NCI-H2081 (cell line): ENCODE measurements at places on chromosomes 6 and 20.
A peak's percentile ranks its signal among the peaks of the same experiment; 100 is the strongest.

DNA sequence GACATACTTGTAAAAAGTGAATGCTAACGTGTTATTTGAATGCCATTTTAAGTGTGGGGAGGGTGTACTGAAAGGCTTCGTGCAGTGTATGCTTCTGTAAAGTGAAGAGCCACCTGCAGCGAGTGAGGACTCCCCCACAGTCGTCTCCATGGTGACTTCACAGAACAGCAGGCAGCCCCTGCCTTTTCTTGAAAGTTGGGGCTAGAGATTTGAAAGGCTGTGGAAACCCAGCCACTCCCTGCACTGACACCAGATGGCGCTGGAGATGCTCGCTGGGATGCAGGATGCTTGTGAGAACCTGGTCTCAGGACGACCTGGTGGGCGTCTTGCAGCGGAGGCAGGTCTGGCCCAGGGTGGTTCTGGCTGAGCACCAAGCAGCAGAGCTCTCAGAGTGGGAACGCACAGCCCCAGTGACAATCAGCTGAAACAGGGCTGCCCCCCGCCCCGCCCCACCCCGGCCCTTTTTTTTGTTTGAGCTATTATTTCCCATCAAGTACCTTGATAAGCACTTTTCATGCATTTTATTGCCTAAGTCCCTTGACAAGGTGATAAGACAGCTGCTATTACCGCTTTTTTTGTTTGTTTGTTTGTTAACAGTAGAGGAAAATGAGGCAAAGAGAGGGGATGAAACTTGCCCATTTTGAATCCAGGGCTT lies 150.3 kb downstream of the SYCP2 start:
- peak; percentile 28 for DNase-seq

GRCh38 chr6:167746975-167747374 lies 79.7 kb upstream of the AFDN start:
- no peak for DNase-seq

- peak; percentile 96 for DNase-seq
Measured at GRCh38 chr6:131642987-131643611, 6.0 kb downstream of the ENPP3 start.

- DNase-seq: peak; percentile 71
Measured at GRCh38 chr6:106339334-106340029, 13.9 kb upstream of the ATG5 start.

- DNase-seq: no peak
Measured at GRCh38 chr20:61161726-61162390, 90.2 kb upstream of the CDH4 start.

DNA sequence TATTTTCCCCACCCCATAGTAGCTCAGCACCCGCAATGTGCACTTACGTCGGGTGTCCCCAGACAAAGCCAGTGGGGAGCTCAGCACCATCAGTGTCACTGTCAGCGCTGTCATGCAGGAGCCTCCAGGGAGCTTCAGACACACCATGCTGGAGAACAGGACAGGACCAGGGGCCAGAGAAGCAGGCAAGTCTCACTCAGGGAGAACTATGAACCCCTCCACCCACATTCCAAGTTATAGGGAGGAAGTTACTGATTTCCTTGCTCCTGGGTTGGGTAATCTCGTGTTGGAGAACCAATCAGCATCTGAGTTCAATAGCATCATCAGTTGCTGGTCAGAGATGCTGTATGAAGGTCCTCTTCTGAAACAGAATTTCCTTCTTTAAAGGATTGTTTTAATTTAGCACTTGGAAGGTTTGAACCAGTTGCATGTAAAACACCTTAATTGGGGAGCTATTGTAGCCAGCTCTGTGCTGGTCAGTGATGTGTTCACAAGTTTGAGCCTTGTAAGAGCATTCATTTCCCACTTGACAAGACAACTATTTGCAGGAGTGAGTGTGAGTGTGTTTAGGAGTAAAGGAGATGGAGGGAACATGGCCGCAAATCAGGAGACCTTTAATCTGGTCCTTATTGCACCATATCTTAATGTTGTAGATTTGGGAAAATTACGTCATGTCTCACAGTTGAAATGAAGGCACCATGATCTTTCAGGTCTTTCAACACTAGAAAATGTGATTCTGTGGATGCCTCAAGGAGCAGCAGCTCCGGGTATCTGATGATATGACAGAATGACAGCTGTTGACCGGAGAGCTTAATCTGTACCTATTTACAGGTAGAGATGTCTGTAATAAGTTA lies at the start of gene HLA-DRB1:
Gene HLA-DRB1 (minus strand): TSS at position 253 of the 854 bp plus-strand sequence. CDS start 106 bp downstream, at position 147.
- no peak for DNase-seq

GRCh38 chr20:20426655-20426907 lies 58.7 kb downstream of the INSM1 start:
- no peak for DNase-seq

GRCh38 chr20:64047968-64048401 lies 1.5 kb downstream of the SOX18 start:
- no peak for DNase-seq

GRCh38 chr6:169234634-169235033 lies 19.0 kb downstream of the THBS2 start:
- no peak for DNase-seq

GRCh38 chr6:55964136-55964535 lies 88.7 kb upstream of the BMP5 start:
- no peak for DNase-seq

DNA sequence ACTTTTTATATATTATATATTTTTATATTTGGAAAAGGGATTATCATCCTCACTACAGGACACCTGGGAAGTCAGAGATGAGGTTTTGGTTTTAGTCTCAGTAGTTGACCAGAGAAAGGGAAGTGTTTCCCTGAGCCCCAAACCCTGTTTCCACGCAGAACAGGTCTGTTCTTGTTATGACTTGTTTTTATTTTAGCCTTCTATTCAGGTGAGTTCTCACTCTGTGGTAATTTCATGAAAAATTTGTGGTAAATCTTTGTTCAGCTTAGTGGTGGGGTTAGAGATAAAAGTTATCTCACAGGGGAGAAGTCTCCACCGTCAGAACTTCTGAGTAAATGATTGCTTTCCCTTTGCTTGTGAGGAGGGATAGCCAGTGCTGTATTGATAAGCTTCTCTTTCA lies 224.9 kb downstream of the FARS2 start:
- no peak for DNase-seq

GRCh38 chr6:158807515-158808441 lies 11.4 kb downstream of the EZR start:
- no peak for DNase-seq

DNA sequence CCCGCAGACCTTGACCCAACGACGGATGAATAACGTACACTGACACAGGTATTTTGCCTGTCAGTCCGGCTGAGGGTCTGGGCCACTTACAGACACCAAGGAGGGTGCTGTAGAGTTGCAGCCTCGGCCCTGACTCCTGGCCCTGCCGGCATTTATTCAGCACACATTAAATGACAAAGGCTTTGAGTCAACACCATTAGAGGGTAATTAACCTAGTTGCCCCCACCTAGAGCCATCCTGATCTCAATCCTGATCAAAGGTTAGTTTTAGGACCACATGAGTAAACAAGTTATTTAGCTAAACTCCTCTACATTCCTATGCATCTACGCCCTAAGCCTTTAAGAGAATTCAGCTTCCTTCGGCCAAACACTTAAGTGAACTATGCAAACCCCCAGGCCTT lies 11.9 kb upstream of the PM20D2 start:
- DNase-seq: no peak

GRCh38 chr6:6856538-6857523 lies 250.9 kb upstream of the RREB1 start:
- no peak for DNase-seq

GRCh38 chr20:57465943-57466342 lies 59.0 kb downstream of the CTCFL start:
- no peak for DNase-seq

DNA sequence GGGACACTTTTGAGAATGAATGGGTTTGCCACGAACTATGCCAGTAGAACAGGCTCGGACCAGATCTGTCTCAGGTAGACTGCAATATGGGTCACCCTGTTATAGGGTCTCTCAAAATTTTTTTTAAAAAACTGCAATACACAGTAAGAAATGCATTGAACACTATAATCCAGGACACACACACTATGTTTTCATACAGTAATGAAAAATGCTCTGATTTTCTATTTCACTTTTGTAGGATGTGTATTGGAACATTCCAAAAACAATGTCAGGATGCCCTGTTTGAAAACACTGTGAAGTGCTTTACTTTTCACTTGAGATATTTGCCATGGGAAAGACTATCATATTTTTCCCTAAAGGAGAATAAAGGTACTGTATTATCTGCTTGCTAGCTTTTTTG lies 25.1 kb downstream of the PARD6B start:
- no peak for DNase-seq

DNA sequence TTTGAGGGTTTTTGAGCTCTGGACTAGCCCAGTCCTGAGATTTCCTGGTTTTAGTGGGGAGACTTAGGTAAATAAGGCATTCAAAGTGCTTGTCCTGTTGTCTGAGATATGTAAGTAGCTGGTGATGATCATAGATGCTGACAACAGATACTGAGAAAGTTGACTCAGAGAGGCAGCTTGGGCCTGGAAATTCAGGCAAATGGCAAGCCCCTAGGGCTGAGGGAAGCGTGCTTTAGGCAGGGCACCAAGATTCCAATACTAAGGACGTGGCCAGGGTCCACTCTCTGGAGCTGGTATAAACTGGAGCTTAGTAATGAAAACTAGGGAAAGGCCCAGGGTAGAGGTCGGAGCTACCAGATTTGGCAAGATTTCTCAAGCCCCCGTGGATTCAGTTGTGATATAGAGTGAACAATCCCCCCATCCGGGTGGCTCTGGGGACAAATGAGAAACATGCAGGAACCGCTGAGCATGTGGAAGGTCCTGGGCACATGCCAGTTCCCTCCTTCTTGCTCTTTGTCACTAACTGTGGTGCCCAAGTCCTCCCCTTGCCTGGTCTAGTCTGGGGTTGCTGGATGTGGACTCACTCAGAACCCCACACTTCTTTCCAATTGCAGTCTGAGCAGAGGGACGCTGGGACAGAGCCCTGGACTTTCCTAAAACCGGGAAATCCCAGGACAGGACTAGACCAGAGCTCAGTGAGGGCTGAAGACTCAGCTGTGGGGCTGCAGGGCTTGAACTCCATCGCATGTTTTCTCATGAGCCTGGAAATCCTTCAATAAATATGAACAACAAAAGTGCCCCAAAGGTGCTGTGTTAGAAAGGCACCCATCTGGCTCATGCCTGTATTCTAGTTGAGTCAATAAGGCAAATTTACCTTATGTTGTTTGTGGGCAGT lies 10.3 kb downstream of the SLC22A3 start:
- DNase-seq: no peak

DNA sequence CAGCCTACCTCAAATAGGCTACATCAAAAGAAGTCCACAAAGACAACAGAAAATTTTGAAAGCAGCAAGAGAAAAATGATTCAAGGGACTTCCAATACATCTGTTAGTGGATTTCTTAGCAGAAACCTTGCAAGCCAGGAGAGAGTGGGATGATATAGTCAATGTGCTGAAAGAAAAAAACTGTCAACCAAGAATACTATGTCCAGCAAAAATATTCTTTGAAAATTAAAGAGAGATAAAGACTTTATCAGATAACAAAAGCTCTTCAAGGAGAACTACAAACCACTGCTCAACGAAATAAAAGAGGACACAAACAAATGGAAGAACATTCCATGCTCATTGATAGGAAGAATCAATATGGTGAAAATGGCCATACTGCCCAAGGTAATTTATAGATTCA lies 34.0 kb downstream of the MCHR2 start:
- DNase-seq: no peak

- DNase-seq: no peak
Measured at GRCh38 chr6:128508588-128509296, 11.7 kb downstream of the PTPRK start.

DNA sequence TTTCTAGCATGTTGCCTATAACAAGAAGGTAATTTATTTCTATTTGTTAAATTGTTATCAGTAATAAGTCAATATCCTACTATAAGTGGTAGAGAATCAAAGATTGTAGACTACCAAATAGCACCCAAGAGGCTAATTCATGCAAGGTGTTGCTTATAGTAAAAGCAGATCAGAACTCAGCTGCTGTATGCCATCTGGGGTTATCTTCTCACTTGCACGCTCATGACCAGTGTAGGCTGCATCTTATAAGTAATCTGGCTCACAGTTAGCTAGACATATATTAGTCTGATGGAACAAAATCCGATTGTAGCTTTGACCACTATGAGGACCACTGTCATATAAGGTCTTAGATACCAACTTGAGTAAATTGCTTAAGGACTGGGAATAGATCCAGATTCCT lies 17.0 kb downstream of the TOP1 start:
- no peak for DNase-seq

DNA sequence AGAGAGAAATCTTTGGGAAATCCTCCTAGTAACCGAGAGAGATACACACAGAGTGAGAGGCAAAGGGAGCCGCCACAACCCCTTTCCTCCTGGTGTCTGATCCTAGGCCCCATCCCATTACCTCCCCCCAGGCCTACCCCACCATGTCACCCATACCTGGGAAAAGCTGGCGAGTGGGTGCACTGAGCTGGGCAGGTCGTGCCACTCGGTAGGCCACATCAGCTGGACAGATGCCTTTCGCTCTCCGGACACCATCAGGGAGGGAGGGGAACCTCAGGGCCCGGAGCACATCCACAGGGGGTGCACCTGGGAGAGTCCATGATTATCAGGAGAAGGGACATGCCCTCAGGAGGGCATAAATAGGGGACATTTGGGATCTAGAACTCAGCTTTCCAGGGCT lies 3.1 kb downstream of the COL11A2 start:
- no peak for DNase-seq

GRCh38 chr6:151001387-151002056 lies 136.0 kb downstream of the MTHFD1L start:
- no peak for DNase-seq

DNA sequence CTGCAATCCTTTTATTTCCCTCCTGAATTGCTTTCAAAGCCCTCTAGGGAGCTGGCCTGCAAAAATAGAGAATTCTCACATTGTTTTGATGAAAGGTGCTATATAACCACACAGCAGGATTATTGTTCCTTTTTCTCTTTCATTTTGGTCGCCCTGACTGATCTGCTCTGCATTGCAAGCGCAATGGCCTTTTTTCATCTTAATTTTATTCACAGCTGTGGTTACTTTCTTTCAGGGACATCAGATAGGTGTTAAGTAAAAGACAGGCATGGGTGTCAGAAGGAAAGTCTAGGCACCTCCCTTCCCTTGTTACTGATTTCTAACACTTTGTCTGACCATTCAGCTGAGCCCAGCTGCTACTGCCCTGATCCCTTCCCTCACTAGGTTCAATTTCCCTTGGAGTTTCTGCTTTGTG lies 850.5 kb upstream of the MAP3K7 start:
- no peak for DNase-seq

DNA sequence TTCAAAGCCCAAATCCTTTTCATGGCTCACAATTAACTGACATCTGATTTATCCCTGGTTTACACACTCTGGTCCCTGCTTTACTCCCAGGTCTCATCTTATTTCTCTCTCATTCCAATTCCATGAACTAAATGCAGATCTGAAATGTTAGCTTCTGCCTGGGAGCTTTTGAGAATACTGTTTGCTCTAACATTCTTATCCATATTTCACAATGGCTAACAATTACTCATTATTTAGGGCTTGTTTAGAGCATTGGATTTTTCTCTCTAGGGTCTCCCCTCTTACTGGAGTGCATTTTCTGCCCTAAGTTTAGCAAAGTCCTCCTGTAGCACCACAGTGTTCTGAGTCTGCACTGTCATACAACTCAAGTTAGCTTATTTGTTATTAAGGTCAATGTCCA lies 121.5 kb upstream of the HCRTR2 start:
- no peak for DNase-seq

GRCh38 chr6:39402239-39402751 lies 79.8 kb upstream of the KCNK16 start:
- DNase-seq: no peak

- DNase-seq: no peak
Measured at GRCh38 chr6:6893701-6894100, 214.1 kb upstream of the RREB1 start.
